Suppressor macrophage (primary cell): ENCODE measurements at places on chromosomes 6 and 20.

- DNase-seq, result no peak
Observed at GRCh38 chr20:12435268-12435667, 517.6 kb downstream of the BTBD3 start.

DNA sequence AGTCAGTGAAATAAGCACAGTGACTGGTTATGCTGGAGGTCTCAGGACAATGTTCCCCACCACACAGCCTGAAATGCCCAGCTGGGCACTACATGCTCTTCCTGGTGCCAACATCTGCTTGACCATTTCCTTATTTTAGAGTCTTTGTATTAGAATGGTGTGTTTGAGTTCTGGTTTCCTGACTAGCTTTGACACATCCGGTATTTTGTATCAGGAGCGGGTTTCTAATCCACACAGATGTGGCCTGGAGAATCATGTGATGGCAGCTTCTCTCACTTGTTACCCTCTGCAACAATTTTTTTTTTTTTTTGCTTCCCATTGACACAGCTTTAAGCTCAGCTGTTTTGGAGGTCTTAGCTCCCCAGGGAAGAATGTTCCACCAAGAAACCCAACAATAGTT is 164.5 kb upstream of the CST7 start:
- peak; percentile 50 for DNase-seq

DNA sequence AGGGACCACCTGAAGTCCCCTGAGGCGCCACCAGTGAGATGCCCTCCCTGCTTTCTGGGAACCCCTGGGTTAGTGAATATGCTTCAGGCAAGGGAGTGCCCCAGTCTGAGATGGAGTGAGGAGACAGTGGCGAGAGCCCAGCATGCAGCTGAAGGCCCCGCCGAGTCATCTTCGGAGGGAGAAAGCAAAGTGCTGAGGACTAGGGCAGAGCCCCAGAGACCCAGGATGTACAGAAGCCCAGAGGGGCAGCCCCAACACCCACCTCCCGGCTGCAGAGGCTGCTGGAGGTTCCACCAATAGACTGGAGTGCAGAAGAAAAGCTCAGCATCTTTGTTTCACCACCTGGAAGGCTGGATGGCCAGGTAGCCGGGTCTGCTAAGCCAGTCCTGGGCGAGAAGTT is 14.1 kb downstream of the ANKRD60 start:
- DNase-seq, result no peak

DNA sequence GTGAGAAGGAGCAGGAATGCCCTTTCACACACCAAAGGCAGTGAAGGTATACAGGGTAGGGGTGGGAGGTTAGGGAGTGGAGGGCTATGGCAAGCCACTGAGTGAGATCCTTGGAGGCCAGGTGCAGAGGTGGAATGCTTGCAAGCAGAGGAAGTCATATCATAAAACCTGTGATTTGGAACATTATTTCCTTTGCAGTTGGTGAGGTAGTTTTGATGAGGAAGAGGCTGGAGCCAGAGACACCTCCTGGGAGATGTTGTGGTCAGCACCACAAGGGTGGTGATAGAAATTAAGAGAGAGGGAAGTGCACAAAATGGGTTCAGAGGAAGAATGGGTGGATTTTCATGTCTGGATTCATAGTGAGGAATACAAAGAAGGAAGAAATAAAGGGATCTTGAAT is 73.0 kb downstream of the PLCB4 start:
- no peak for DNase-seq

DNA sequence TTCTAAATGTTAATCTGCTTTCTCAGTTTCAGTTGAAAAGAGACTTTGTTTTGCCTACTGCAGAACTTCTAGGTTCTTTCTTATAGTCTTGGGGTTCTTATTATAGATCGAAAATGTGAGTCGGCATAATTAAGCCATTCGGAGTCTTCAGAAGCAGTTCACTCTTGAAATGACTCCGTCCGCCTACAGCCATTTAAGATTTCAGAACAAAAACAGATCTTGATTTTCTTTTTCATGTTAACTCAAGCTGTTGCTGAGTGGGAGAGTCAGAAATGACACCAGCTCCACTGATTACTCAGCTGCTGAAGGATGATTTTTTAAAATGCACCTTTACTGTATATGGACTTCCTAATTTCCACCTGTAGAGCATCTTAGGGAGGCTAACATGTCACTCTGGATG is 15.9 kb downstream of the PRDM1 start:
- no peak for DNase-seq

DNA sequence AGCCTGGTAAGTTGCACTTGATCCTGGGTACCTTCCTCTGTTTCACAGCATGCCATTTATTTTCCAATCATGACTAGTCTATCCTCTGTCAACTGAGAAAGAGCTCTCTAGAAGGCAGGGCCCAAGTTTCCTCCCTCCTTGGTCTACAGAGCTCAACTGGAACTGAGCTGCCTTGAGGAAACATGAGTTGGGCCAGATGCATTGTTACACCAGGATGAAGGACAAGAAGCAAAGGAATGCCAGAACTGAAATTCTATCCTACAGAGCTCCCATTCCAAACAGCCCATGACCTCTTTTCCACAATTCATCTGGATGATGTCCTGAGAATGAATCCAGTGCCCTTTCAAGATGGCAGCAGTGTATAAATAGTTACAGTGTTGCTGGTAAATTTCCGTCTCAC is 66.7 kb upstream of the E2F3 start:
- DNase-seq, result no peak

DNA sequence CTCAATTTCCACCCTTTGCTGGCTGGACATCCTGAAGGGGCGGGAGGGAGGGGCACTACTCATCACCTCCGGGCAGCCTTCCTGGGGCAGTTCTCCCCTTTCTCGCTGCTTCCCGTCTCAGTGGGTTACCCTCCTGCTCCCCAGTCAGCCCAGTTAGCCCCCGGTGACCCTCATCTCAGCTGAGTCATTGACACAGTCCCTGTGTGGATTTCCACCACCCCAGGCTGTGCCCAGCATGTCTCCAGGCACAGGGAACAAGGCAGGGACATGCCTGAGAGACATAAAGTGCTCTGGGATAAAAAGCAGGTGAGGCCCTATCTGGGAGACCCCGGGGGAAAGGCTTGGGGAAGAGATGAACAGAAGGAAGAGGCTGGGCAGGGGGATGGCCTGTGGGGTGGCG is 29.9 kb upstream of the HMGA1 start:
- no peak for DNase-seq

- DNase-seq, result no peak
Observed at GRCh38 chr6:168542301-168542700, 101.3 kb downstream of the SMOC2 start.

- DNase-seq, result no peak
Observed at GRCh38 chr6:158285656-158286021, 26.6 kb upstream of the TULP4 start.

- peak; percentile 30 for DNase-seq
Observed at GRCh38 chr20:6081236-6081635, 27.4 kb upstream of the LRRN4 start.

DNA sequence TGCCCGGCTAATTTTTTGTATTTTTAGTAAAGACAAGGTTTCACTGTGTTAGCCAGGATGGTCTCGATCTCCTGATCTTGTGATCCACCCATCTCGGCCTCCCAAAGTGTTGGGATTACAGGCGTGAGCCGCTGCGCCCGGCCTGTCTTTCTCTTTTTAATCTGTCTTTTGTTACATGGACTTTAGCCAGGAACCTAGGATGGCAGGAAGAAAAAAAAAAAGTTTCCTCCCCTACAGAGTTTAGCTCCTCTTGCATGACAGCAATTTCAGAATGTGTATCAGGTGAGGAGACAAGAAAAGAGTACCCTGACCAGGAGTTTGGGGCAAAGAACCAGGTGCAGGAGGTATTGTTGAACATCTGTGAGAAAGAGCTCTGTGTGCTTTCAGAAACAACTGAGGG is 21.4 kb upstream of the TXLNB start:
- DNase-seq, result no peak

- no peak for DNase-seq
Observed at GRCh38 chr6:138455746-138456400, 43.4 kb downstream of the NHSL1 start.

DNA sequence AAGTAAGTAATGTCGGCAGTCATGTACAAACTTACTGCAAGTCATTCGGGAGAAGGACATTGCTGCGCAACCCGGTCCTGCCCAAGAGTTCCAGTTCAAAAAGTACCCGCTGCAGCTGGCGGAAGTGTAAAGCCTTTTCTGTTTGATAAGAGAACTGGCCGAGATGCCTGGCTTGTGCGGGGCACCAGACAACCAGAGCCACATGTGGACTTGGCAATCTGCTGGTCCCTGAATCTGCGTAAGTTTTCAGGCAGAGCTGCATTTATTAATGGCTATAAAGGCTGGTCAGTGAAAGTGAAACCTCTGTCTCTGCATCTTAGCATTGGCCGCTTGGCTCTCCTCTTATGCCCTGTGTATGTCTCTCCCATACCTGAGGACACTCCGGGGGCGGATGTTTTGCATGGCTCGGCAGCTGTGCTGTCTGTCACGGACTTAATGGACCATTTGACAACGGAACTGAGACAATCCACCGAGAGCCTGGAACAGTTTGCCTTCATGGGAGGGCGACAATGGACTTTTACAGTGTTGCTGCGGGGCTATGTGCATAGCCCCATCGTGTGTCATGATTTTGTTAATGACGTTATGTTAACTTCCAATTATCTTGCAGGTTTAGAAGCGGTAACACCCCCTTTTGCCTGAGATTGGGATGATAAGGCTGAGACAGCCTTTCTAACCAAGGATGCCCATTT is 19.8 kb upstream of the RGS17 start:
- no peak for DNase-seq

DNA sequence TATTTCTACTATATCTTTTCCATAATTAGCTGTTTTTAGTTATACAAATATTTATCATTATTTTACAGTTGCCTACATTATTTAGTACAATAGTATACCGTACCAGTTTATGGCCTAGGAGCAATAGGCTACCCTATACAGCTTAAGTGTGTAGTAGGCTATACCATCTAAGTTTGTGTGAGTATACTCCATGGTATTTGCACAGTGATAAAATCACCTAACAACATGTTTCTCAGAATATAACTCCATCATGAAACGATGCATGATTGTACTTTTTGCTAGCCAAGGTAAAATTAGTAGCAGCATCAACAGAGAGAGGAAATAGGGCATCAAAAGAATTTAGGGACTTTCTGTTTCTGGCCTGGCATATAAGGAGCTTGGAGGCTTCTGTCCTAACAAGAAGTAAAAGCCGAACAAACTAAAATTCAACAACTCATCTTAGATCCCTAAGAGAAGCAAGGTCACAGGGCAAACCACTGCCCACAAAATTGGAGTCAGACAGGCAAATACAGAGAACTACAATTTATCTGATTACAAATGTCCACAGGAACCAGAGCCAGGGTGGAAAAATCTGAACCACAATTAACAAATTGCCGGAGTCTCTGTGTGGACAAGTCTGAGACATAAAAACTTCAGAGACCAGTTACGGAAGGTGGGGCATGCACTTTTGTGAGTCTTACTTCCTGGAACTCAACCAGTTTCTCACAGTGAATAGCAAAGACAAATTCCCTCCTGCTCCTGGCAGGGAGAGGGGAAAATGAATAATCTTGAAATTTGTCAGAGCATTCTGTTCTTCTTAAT is 671.4 kb downstream of the RFPL4B start:
- no peak for DNase-seq

DNA sequence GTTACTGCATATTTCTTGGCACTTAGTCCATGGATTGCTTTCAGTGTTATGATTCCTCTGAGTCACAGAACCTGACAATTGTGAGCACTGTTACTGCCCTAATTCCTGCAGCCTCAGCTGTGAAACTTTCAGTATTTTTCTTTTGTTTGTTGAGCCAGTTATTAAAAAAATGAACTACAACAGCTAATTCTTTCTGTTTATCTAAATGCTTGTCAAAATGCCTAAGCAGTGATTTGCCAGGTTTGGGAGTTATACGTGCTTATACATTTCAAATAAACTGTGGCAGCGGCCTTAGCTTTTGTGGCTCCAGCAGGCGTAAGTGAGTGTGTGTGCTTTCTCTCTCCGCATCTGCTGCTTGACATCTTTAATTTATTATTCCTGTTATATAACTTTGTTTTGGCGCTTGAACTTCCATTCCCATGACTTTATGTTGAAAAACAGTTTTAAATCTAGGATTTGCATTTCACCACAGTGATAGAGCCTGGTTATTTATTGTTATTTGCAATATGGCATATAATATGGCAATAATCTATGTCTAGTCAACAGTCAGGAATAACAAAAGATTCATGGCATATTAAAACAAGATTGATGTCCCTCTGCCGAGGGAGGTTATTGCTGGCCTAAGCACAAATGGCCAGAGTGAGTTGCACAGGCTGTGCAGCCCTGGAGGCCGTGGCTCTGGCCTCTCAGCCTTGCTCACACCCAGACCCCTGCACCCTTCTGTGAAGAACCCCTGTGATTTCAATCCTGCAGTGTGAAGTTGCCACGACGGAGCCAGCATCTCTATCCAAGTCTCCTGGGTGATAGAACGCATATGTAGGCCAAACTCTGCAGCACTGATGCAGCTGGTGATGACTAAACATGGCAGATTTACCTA is 303.4 kb downstream of the THBS2 start:
- DNase-seq, result no peak

GRCh38 chr6:28865401-28866204 is 58.2 kb downstream of the TRIM27 start:
- peak; percentile 61 for DNase-seq

GRCh38 chr6:106158816-106159215 is 72.7 kb downstream of the PRDM1 start:
- DNase-seq, result no peak

GRCh38 chr6:46050845-46051405 is 35.3 kb upstream of the CLIC5 start:
- no peak for DNase-seq

- no peak for DNase-seq
Observed at GRCh38 chr20:6086868-6087267, 33.0 kb upstream of the LRRN4 start.

DNA sequence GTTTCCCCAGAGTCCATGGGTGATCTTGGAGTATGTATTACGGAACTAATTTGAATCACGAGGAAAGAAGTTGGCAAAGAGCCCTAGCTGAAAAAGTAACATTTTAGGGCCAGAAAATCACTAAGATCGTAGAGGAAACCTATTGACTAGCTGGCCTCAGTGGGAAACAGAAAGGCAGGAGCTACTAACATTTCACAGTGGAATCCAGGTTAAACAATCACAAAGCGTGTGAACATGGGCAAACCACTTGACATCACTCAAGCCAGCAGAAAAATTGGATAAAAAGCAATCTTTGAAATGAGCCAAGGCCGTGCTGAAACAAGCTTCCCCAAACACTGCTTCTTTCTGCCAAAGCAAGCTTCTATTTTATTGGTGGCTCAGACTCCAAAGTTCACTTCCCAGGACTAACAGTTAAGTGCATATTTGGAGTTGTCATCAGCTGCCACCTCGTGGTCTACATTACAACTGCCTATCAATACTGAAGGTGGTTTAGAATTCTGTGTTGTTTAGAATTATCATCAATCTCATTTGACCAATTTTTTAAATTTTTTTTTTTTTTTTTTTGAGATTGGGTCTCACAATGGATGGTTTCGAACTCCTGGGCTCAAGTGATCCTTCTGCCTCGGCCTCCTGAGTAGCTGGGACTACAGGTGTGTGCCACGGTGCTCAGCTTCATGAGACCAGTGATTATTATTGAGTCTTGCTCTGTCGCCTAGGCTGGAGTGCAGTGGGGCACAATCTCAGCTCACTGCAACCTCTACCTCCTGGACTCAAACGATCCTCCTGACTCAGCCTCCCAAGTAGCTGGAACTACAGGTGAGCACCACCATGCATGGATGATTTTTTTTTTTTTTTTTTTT is 10.6 kb downstream of the RPS10 start:
- DNase-seq, result peak; percentile 77
